Anterior cingulate cortex (tissue), 58 donors: ENCODE measurements at places on chromosomes 16 and 17.

DNA sequence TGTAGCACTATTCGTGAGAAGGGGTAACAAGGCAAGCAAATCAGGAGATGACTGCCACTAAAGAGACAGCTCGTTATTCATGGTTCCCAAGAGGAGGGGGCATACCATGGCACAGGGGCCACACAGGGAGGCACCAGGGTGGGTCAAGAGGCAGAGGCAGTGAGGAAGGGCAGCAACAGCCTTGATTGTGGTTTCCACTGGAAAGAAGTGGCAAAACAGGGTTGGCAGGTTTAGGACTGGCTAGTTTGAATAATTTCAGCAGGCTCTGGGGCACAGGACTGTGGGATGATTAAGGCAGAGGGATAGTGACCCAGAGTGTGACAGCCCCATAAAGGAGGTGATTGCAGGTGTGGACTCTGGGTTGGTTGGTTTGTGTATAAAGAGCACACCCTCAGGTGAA lies 188.9 kb downstream of the CBLN1 start:
- no peak for DNase-seq

- no peak for DNase-seq
These were observed 9.1 kb upstream of the SLC47A2 start for GRCh38 chr17:19725486-19725885.

GRCh38 chr17:48406936-48407567 lies 23.0 kb downstream of the SKAP1 start:
- DNase-seq = no peak

DNA sequence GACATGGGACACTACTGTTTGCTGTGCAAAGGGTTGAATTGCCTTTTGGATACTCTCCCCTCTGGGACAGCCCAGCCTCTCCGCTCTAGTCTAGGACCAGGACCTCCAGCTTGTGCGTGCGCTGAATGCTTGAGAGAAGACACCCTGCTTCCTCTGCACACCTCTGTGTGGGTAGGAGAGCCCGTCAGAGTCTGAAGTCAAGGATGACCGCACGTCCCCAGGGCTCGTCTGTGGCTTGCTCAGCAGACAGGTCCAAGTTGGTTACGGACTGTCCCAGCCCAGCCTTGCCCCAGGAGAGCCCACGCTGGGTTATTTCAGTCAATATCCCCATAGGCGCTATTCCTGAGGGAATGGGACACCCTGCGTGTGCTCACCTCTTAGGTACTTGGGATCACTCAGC lies 3.7 kb downstream of the C16orf89 start:
- no peak for DNase-seq

DNA sequence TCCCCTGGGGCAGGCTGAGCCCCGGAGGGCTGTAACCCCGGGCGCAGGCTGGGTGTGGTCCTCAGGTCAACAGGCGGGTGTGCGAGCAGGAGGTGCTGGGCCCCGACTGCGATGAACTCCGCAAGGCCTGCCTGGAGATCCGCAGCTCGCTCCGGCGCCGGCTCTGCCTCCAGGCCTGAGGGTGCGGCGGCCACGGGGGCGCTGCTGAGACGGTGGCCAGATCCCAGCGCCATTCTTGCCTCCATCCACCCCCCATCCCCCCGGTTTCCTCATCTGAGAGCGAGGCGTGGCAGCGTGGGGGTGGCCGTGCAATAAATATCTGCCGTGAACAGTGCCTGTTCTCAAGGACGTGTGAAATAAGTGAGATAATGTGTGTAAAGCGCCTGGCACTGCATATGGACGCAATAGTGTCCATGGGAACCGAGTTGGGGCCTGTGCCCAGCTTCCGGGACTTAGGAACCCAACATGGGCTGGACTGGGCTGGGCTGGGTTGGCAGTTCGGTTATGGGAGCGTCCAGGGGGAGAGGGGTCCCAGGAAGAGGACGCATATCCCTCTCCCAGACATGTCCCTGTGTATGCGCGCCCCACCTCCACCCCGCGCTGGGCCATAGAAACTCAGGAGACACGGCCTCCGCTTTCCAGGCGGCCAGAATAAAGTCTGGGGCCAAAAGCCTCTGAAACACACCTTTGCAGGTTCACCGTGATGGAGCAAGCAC lies 15.0 kb downstream of the ZNF213 start:
- peak; percentile 55 for DNase-seq

GRCh38 chr16:26281381-26282110 lies 589.8 kb downstream of the HS3ST4 start:
- no peak for DNase-seq

GRCh38 chr17:50560185-50560824 lies at the start of gene CACNA1G:
Gene CACNA1G, plus strand, starts transcription at chr17:50560715. Its CDS starts 745 bp downstream, at chr17:50561460.
- peak; percentile 84 for DNase-seq
